DND-41 (cell line): ENCODE measurements at places on chromosomes 3 and 15.

DNA sequence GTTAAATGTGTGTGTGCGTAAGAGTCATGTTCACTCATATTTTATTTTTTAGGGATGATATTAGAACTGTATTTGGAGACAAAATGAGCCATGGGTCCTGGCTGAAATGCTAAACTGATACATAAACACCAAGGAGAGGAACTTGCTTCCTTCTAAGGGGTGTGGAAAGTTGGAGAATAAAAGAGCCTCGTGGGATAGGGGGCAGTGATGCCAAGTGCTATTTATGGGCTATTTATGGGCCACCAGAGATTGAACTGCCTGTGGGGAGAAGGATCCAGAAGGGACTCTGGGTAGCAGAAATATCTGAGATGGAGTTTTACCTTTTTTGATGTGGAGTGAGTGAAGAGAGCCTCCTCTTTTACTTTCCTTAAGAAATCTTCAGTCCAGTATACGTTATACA is 1.8 kb upstream of the ARNT2 start:
- H3K4me1 ChIP-seq = no peaks in the 10 kb centered on the region
- H3K27ac ChIP-seq = no peak overlapping the region
- H3K4me3 ChIP-seq = no peak overlapping the region
- peaks cover 5% of the 10 kb centered on the region for H3K27me3 ChIP-seq
- no peaks in the 10 kb centered on the region for H3K36me3 ChIP-seq
- no peak for DNase-seq

GRCh38 chr3:123053107-123053506 is 13.7 kb upstream of the PDIA5 start:
- DNase-seq = no peak
- H3K36me3 ChIP-seq = no peaks in the 10 kb centered on the region

DNA sequence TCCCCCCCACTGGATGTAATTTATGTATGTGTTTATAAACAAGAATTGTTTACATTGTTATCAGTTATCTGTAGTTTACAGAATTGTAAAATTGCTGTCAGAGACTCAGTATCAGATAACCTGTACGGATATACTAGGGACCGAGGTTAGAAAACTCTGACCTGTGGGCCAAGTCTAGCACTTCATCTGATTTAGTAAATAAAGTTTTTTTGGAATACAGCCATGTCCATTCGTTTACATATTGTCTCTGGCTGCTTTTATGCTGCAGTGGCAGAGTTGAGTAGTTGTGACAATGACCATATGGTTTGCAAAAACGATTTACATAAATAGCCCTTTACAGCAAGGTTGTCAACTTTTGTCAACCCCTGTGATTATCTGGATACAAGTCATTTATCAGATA is 52.6 kb downstream of the LRRC28 start:
- DNase-seq = no peak
- H3K4me3 ChIP-seq = no peak overlapping the region
- H3K27me3 ChIP-seq = no peaks in the 10 kb centered on the region
- no peak overlapping the region for H3K27ac ChIP-seq
- H3K36me3 ChIP-seq = no peaks in the 10 kb centered on the region; the same call in 1 of the 2 replicates

DNA sequence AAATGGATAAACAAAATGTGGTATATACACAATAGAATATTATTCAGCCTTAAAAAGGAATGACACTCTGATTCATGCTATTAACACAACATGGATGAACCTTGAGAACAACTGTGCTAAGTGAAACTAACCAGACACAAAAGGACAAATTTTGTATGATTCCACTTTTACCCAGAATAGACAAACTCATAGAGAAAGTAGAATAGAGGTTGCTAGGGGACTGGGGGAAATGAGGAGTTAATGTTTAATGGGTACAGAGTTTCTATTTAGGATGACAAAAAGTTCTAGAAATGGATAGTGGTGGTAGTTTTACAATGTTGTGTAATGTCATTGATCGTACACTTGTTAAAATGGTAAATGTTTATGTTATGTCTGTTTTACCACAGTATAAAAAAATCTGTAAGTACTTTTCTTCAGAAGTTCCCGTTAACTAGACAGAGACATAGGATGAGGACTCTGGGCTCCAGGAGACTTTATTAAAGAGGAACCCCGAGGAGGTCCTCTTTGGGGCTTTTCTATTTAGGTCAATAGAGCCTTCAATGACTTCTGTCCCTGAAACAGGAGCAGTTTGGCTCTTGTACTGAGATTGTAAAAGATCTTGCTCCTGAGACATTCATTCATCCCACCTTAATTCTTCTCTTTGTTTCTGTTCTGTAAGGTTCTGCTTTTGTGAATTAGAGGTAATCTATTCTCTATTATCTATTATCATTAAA is 24.5 kb downstream of the ABHD6 start:
- no peak overlapping the region for H3K27ac ChIP-seq
- no peak overlapping the region for H3K4me3 ChIP-seq
- no peak for DNase-seq
- no peaks in the 10 kb centered on the region for H3K27me3 ChIP-seq
- H3K4me1 ChIP-seq = no peaks in the 10 kb centered on the region
- H3K36me3 ChIP-seq = no peaks in the 10 kb centered on the region

GRCh38 chr3:108297647-108298046 is 1.3 kb downstream of the HHLA2 start:
- DNase-seq = peak; percentile 15
- H3K36me3 ChIP-seq = no peaks in the 10 kb centered on the region
- H3K4me1 ChIP-seq = peaks cover 9% of the 10 kb centered on the region
- H3K27ac ChIP-seq = no peak overlapping the region

DNA sequence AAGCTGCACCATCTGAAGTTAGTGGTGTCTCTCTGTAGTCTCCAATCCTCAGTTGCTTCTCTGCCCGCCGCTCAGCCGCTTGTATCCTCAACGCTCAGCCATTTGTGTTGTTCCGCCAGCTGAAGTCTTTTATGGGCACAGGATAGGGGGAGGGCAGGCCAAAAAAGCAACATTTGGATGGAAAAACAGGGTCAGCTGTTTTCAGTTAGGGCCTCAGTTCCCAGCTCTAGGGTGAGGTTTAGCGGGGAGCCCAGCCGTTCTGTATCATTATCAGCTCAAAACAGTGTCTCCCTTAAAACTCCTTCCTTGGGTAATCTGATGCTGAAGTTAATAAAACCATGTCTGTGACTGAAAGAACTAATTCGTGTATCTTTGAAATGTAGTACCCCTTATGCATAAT is 329.5 kb upstream of the AZI2 start:
- DNase-seq = no peak
- no peak overlapping the region for H3K4me3 ChIP-seq
- 0 out of 2 replicates have a peak, but pooled peaks cover 3% of the 10 kb centered on the region for H3K4me1 ChIP-seq
- no peaks in the 10 kb centered on the region for H3K27me3 ChIP-seq
- H3K36me3 ChIP-seq = no peaks in the 10 kb centered on the region

- H3K4me3 ChIP-seq = no peak overlapping the region
- H3K36me3 ChIP-seq = no peaks in the 10 kb centered on the region
- peaks cover 34% of the 10 kb centered on the region for H3K4me1 ChIP-seq
- no peaks in the 10 kb centered on the region for H3K27me3 ChIP-seq
- DNase-seq = no peak
- H3K27ac ChIP-seq = no peak overlapping the region
Observed at GRCh38 chr15:58513726-58514336, 82.0 kb downstream of the LIPC start.

DNA sequence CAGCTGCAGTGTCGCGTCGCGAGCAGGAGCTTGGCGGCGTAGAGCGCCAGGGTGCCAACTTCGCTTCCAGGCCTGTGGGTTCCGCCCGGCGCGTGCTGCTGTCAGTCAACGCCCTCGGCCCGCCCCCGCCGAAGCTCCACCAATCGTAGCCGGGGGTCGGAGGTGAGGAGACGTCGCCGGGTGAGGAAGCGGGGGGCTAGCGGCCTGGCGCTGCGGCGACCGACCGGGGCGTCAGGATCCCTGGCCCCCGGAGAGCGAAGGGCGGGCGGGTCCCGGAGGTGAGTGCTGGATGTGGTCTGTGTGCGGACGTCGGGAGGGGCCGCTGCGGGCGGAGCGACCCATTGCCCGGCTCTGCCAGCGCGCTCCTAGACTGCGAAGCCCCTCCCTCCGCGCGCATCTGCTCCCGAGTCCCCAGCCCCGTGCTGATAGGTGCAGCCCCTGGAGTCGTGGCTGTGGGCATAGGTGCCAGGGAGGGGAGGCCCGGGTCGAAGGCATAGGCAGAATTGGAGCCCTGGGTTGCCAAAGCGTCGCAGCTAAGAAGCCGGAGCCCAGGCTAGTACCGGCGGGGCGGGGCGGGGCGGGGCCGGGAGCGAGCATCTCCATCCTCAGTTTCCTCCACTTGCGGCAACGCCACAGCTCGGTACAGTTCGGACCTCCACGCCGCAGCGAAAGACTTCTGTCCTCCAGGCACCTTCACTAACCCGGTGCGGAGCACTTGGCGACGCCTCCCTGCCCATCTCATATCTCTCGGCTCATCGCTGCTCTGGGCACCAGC is at the start of gene NXPE3:
Gene NXPE3 (plus strand): TSS at position 165 of the 775 bp plus-strand sequence. CDS start 6,386 bp downstream, outside the sequence.
- H3K4me1 ChIP-seq = peaks cover 41% of the 10 kb centered on the region
- no peaks in the 10 kb centered on the region for H3K27me3 ChIP-seq
- peak; percentile 95 for DNase-seq
- peak within 1 kb of the TSS; percentile 63; the same call in 1 of the 2 replicates for H3K4me3 ChIP-seq
- H3K36me3 ChIP-seq = peaks cover 15% of the 10 kb centered on the region

DNA sequence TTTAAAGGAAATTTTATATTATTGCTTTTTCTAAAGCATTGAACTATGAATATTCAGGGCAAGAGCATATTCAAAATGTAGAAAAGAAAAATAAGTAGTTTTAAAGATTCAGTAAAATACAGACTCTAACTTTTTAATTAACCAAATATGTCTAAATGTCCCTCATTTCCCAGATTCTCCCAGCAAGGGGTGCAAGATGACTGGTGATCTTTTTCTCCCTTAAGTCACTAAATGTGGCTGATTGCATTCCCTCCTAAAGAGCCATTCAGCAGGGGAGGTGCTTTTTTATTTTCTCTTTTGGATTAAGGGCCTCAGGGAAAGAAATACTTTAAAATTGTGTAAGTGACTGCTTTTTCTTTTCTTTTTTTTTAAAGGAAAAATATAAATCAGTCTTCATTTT is 406.9 kb downstream of the OXSM start:
- H3K4me1 ChIP-seq = no peaks in the 10 kb centered on the region
- H3K36me3 ChIP-seq = no peaks in the 10 kb centered on the region
- no peak overlapping the region for H3K27ac ChIP-seq
- no peaks in the 10 kb centered on the region for H3K27me3 ChIP-seq
- no peak overlapping the region for H3K4me3 ChIP-seq
- DNase-seq = no peak

DNA sequence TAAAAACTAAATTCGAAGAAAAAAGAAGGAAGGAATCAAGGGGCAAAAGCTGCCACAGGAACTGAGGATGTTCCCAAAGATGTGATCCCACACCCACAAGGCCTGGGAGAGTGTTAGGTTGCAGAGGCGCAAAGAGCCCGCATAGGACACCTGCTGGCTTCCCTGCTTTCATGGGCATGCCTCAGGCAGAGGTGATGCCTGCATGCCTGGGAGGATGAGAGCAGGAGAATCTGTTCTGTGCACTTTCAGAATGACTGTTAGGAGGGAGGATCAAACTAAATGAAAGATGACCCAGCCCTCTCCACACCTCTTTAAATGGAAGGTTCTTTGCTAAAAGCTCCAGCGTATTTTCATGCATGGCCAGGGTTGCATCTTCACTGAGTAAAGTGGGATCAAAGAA is 162.4 kb downstream of the PLCL2 start:
- DNase-seq = no peak
- no peaks in the 10 kb centered on the region for H3K27me3 ChIP-seq
- H3K36me3 ChIP-seq = peaks cover 12% of the 10 kb centered on the region; the same call in 1 of the 2 replicates
- H3K4me3 ChIP-seq = no peak overlapping the region
- no peak overlapping the region for H3K27ac ChIP-seq
- H3K4me1 ChIP-seq = no peaks in the 10 kb centered on the region

DNA sequence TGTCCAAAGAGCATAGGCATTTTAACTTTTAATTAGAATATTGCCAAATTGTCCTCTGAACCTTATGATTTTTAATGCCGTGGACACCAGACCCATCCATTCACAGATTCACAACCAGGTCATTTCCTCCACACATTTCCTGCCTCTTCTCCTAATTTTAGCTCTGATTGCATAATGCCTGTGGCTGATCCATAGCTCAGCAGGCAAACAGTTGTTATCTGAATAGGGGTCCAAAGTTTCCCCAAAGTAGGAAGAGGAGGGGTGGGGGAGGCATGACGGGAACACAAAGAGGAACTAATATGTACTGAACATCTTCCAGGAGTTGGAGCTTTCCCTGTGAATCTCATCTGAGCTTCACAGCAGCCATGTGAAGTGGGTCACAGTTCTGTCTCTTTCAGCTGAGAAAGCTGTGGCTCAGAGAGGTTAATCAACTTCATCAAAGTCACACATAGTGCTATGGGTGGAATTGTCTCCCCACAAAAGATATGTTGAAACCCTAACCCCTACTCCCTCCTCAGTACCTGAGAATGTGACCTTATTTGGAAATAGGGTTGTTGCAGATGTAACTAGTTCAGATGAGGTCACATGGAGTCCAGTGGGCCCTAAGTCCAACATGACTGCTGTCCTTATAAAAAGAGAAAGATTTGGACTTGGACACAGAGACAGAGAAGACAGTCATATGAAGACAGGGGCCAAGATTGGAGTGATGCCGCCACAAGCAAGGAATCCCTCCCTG is 106.7 kb upstream of the AGBL1 start:
- H3K27me3 ChIP-seq = no peaks in the 10 kb centered on the region
- no peaks in the 10 kb centered on the region for H3K36me3 ChIP-seq
- H3K27ac ChIP-seq = no peak overlapping the region
- DNase-seq = no peak
- H3K4me3 ChIP-seq = no peak overlapping the region
- H3K4me1 ChIP-seq = no peaks in the 10 kb centered on the region

DNA sequence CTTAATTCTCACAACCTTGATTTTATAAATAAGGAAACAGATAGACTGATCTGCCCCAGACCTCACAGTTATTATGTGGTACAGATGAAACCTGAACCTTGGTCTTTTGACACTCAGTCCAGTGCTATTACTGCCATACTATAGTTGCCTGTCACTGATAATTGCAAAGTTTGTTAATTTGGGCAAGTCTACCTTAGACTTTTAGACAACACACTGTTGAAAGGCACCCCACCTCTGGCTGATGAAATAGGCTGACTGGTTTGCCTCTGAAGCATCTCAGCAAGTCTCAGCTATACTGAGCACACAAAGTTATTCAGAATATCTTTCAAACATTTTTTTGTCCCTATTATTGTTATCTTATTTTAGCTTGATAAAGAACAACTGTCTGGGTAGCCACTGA is 53.1 kb upstream of the MAP4 start:
- no peaks in the 10 kb centered on the region for H3K4me1 ChIP-seq
- H3K36me3 ChIP-seq = no peaks in the 10 kb centered on the region
- no peak for DNase-seq
- no peak overlapping the region for H3K27ac ChIP-seq
- H3K4me3 ChIP-seq = no peak overlapping the region
- no peaks in the 10 kb centered on the region for H3K27me3 ChIP-seq

- H3K27me3 ChIP-seq = no peaks in the 10 kb centered on the region
- H3K27ac ChIP-seq = peak overlapping the region; percentile 28; the same call in 1 of the 2 replicates
- peaks cover 10% of the 10 kb centered on the region; the same call in 1 of the 2 replicates for H3K36me3 ChIP-seq
- no peak for DNase-seq
- H3K4me1 ChIP-seq = peaks cover 47% of the 10 kb centered on the region
Observed at GRCh38 chr15:41666353-41666920, 6.2 kb downstream of the MGA start.

GRCh38 chr15:39918688-39919385 is 1.2 kb downstream of the GPR176 start:
- H3K36me3 ChIP-seq = no peaks in the 10 kb centered on the region
- no peak for DNase-seq
- no peak overlapping the region for H3K27ac ChIP-seq
- no peaks in the 10 kb centered on the region for H3K4me1 ChIP-seq
- H3K4me3 ChIP-seq = no peak overlapping the region

- no peaks in the 10 kb centered on the region for H3K4me1 ChIP-seq
- no peaks in the 10 kb centered on the region for H3K27me3 ChIP-seq
Observed at GRCh38 chr3:189772584-189772983, 141.4 kb downstream of the TP63 start.
